T-helper 2 cell (primary cell): ENCODE measurements at places on chromosomes 11 and 22.
A peak's percentile ranks its signal among the peaks of the same experiment; 100 is the strongest.

GRCh38 chr22:29973269-29973668 lies 90.3 kb downstream of the MTMR3 start:
- DNase-seq = no peak

DNA sequence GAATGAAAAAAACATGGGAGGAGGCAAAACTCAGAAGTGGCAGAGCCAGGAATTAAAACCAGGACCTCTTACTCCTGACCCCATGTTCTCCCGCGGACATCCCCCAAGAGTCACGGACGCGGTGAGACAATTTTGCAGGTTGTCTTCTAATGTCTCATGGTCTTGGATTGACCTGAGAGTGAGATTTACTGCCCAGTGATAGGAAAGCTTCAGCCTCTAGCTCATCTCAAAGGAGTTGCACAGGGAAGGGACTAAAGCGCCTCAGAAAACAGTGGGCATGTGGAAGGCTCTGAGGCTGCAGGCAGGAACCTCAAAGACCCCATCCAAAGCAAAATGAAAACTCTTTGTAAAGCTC lies 197.4 kb downstream of the ADAMTS15 start:
- DNase-seq = no peak

- DNase-seq = no peak
Observed at GRCh38 chr11:57320719-57321387, 3.9 kb downstream of the TNKS1BP1 start.

DNA sequence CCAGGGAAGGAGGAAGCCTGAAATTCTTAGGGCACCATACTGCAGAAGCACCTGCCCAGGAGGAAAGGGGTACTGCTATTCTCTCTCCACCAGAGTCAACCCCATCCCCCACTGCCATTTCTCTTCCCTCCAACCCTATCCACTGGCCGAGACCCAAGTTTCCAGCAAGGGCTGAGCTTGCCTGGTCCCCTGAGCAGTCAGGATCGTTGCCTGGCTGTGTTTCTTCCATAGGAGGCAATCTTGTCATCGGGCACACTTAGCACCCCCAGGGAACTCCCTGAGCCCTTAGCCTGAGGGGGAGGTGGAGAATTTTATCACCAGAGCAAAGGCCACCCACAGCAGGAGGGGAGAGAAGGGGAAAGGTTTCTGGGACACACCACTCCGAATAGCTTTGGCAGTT lies 115.8 kb upstream of the NECTIN1 start:
- DNase-seq = no peak

GRCh38 chr22:48628891-48629543 lies 1198.7 kb downstream of the BRD1 start:
- DNase-seq = no peak

DNA sequence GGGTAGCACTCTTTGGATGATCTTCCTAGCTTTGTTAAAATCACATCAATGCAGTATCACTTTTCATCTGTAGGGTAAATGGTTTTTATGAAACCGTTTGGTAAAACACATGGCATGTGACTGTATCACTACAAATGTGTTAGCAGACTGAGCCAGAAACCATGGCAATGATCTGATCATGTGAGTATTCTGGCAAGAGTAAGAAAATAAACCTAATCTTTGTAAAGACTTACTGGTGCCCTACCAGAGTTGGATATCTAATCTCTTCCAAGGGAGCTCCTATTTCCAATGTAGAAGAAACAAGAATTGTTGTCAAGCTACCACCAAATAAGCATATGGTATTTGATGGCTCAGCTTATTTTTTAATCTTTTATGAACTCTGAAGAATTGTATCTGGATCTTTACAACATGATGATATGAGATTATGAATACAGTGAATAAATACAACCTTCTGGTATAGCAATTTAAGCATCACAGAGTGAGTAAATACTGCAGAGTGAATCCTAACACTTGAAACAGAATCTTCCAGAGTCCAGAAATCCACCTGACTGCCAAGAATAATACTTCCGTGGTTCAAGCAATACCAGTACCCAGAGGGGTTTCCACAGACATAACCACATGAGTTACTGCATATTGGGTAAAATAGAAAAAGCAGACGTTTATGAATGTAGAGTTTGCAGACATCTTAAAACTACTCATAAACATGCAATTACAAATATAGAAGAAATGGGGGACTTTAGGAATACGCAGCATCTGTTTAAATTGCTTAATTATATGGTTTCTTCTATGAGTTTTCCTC lies 238.8 kb downstream of the TTC28 start:
- DNase-seq = no peak

DNA sequence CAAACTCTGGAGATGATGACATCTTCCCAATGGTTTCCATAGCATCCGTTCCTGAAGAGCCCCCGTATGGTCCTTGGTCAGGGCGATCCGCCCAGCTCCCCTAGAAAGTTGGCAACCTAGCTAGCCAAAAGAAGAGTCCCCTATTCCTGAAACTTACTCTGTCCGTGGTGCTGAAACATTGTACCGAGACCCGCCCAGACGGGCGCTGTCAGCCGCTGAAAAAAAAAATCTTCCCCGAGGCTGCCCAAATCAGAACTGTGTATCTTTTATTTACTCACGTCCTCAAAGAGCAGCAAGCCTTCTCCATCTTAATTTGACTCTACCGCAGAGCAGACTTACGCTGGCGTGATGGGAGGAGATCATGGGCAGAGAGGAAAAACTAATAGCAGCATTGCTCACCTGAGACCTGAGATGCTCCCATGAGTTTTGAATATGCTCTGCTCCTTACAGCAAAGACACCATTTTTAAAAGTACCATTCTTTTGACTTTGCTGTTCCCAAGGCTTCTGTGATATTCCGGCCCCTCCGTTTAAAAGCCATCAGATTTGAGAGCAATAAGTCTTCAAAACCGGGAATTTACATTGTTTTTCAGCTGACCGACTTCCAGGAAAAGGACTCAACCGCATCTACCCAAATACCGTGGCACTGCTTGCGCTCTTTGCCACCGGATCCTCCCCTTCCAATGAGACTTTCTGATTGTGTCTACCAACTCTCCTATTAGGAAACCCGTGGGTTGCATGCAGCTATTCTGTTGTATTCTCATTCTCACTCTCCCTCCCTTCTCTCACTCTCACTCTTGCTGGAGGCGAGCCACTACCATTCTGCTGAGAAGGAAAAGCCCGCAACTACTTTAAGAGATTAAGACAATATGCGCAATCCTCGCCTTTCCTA lies at the start of gene SLC17A6:
SLC17A6 (plus strand) TSS at position 786 of the 890 bp plus-strand sequence. CDS start 153 bp downstream, outside the sequence.
- DNase-seq = no peak

DNA sequence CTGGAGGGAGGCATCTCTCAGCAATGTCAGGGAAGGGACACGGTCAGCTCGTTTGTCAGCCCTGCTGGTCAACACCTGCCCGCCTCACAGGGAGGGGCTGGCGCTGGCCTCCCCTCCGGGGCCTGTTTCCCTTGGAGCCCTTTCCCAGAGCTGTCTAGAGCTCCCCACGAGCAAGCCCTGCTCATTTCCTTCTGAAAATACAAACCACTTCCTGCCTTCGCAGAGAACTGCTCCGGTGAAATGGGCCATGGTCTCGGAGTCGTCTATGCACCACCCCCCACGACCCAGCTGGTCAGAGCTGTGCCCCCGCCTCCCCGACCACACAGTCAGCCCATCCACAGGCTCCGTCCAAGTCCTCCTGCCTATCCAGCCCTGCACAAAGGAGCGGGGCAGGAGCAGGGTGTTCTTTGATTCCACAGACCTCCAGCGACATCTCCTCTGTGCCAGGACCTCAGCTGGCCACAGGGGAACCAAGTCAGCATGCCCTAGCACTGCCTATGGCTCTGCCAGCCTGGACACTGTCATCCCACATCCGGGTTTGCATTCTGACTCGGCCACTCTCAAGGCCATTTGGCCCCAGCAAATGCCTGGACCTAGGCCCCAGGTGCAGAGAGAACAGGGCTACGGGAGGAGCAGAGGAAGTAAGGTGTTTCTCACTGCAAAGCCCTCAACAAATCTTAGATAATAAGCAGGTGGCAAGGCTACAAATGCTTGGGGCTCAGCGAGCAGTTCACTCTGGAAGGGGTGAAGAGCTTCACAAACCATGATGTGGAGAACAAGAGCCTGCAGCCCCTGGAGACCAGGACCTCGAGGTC lies 82.1 kb upstream of the WNT11 start:
- no peak for DNase-seq

GRCh38 chr11:60924906-60925853 lies 920 bp downstream of the TMEM132A start:
- DNase-seq = no peak

DNA sequence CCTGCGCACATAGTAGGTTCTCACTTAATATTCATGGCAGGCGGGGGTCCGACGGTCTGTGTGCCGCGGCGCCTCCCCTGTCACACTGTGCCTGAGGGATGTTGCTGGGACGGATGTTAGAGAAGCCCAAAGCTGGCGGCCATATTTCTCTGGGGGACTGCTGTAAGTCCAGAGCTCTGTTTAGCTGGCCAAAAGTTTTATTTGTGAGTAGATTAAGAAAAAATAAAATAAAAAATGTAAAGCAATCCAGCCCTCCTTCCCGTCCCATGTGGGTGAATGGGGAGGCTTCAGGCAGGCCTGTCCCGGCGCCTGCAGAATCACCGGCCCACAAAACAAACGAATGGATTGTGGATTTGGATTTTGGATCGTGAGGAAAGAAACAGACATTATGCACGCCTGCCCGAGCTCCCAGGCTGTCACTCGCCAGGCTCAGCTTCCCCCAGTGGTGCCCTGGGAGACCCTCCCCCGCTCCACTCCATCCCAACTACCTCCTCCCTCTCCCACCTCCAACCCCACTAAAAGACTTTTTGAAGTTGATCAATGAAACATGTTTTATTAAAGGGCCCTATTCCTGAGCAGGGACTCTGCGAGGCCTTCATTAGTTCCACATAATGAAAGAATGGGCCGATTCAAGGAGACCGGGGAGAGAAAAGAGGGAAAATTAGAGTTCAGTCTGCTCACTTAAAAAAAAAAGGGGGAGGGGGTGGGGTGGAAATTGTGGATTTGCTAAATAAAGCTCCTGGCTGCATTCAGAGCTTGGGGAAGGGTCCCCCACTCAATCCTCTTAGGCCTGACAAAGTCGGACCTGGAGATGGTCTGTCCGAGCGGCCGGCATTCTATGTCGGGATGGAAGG lies 20.4 kb upstream of the SCUBE1 start:
- no peak for DNase-seq

- DNase-seq = no peak
Observed at GRCh38 chr22:41676134-41676533, 12.5 kb downstream of the SNU13 start.

GRCh38 chr11:60923326-60923725 lies 934 bp upstream of the TMEM132A start:
- DNase-seq = no peak

DNA sequence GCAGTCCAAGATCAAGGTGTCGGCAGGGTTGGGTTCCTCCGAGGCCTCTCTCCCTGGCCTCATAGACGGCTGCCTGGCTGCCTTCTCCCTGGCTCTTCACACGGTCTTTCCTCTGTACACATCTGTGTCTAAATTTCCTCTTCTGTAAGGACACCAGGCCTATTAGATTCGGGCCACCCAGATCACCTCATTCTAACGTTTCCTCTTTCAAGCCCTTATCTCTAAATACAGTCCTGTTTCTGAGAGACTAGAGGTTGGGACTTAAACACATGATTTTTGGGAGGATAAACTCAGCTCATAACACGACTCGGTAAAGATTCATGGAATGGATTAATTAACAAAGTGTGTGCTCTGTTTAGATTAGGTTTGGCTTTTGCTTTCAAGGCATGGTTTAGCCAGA lies 136.0 kb upstream of the SORL1-AS1 start:
- no peak for DNase-seq

DNA sequence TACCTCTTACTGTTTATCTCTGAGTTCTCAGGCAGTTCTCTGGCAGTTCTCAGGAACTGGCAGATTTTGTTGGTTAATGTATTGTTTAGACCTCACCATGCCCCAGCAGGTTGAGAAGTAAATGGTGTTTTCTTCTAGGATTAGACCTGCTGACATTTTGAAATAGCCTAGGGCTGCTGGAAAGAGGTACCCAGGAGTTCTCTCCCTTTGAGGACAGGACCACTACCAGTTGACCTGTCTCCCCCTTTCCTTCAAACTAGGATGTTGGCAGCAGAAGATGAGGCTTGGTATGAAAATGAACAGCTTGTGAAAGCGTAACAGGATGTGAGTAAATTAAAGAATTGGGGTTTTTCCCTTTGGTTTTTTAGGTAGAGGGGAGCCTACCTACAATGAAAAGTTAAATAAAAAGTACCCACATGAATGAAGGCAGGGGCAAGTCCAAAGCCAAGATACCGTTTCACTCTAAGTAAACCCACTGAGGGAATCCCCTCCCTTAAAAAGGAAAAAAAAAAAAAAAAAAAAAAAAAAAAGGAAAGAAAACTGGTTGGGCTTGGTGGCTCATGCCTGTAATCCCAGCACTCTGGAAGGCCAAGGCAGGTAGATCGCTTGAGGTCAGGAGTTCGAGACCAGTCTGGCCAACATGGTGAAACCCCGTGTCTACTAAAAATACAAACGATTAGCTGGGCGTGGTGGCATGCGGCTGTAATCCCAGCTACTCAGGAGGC lies 96.2 kb downstream of the PDHX start:
- DNase-seq = peak; percentile 5

GRCh38 chr11:122354025-122354697 lies 238.1 kb upstream of the BLID start:
- no peak for DNase-seq

DNA sequence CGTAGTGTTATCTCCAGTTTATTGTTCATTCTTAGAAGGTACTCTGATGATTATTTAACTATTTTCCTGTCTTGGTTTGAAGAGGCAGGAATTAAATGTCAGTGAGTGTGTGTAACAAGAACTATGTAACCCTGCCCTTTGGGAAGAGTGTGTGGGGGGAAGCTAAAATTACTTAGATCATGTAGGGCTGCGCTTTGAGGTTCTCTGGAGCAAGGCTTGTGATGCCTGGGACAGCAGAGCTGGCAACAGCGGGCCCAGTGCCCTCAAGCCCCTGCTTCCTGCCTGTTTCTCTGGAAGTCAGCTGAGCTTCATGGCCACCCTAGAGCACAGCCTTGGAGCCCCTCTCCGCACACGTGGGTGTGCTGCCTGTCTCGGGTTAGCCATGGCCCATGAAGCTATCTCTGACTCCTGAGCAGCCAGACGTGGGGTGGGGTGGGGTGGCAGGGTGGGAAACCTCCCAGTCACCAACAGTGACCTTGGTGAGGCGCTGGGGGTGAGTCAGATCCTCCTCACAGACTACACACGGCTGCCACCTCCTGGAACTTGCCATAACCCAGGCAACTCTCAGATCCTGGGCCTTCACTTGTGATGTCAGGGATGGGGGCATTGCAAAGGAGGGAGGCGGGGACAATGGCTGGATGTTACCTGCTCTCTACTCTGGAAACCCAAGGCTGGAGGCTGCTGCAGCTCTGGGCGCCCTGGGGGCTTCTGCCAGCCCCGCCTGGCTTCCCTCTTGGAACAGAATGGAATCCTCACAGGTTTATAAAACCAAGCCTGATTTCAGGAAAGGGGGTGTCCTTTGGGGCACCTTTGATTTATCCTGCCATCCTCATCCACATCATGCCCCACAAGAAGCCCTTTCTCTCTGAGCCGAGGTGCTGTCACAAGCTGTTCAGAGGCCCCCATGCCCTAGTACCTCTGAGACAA lies 88.6 kb downstream of the SNX19 start:
- no peak for DNase-seq
